AG10803 (cell line): ENCODE measurements at places on chromosomes 16 and 17.

DNA sequence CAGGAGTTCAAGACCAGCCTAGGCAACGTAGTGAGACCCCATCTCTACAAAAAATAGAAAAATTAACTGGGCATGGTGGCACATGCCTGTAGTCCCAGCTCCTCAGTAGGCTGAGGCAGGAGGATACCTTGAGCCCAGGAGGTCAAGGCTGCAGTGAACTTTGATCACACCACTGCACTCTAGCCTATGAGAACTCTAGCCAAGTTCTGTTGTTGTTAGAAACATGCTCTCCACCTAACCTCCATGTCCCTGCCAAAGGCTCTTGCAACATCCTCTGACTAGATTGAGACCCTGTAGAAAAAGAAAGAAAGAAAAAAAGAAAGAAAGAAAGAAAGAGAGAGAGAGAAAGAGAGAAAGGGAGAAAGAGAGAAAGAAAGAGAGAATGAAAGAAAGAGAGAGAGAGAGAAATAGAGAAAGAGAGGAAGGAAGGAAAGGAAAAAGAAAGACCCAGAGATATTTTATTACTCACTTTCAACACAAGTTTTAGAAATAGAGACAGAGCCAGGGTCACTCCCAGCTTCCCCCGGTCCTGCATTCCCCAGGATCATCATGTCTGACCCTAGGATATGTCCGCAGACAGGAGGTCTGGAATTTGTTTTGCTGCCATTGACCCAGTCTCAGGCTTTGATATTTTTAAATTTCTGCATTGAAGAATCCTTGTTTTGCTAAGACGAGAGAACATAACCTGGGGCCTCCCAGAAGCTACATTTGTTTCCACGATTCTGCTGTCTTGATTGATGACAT, 376.5 kb upstream of the CDH5 start:
- DNase-seq = no peak

DNA sequence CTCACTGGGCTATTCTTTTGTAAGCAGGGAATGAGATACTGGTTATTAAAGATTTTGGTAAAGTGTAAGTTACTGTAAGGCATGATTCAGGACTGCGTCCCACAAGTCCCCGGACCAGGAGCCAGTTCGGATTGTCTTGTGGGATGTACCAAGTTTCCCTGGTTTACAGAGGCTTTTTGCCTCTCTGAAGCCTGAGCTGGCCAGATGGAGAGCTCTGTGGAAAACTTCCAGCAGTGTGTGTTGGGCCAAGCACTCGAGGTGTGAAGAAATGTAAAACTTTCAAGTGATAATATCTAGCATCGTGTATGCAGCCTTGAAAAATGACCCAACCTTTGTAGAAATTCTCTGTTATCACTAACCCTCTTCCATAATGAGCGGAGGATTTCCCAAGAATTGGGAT, 2.4 kb downstream of the EPN2 start:
- peak; percentile 42 for DNase-seq

DNA sequence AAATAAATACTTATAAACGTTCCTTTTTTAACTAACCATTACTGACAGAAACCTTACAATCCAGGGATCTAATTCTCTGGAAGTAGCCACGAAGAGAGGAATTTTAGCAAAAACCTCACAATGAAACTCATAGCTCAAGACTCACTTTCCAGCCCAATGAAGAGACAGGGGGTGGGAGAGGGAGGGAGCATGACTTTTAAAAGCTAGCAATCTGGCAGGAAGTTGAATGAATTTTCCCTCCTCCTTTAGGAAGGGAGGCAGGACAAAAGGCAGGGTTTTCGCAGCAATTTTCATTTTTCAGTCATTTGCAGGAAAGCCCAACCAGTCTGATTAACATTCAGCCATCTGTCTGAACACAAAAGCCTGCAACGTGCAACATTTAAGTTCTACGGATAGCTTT, 381.5 kb upstream of the PSMD7 start:
- peak; percentile 10 for DNase-seq

DNA sequence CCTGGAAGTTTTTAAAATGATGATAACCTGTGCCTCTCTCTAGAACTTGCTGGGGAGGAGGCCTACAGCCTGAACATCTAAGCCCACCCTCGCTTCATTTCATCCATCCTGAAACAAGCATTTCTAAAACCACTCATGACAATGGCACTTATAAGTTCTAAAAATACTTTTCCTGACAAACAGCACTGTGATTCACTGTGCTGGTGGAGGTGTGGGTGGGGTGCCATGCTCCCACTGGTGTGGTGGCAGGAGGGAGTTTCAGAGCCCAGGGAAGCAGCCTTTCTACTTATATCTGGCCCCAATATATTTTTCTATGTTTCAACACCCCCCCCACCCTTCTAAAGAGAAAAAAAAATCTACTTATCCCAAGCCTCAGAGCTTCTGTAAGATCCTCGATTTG, 52.6 kb downstream of the RAB11FIP4 start:
- DNase-seq = peak; percentile 21

- DNase-seq = no peak
These were observed 72.6 kb downstream of the MGAT5B start for GRCh38 chr17:76940738-76941350.

DNA sequence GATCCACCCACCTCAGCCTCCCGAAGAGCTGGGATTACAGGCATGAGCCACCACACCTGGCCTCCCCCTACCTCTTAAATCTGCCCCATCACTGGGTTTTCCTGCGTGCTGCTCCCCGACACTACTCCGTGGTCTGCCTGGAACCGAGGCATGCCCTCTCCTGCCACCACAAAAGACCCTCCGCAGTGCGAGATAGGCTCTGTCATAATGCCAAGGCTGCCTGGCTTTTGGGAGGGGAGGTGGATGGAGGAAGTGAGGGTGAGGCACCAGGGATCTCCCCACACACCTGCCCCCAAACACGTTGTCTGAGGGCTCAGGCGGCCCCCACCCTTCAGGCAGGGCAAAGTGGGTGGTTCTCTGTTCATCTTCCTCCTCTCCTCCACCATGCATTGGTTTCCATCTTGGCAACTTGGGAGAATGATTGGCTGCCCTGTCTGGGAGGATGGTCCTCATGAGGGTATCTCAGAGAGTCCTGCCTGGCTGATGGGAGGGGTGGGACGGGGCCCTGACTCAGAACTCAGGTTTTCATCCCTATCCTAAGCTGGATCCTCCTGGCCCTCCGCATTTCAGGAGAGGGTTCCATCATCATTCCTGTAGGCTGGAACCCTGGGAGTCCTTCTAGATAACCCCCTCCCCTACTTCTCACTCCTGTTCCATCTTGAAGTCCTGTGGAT, 23.2 kb downstream of the IGFBP4 start:
- no peak for DNase-seq

GRCh38 chr17:48589831-48590606, at the start of gene HOXB3:
HOXB3 (minus strand) TSS chr17:48590241; CDS start chr17:48552474, 37,767 bp downstream.
- DNase-seq = peak; percentile 88
